Kidney glomerular epithelial cell (primary cell): ENCODE measurements at places on chromosomes 5 and 9.

GRCh38 chr9:129377181-129377580 lies 199.1 kb upstream of the IER5L start:
- DNase-seq = no peak

- no peak for DNase-seq
These were observed 89.7 kb downstream of the HRH2 start for GRCh38 chr5:175747539-175748060.

- DNase-seq = no peak
These were observed 59.0 kb downstream of the NACC2 start for GRCh38 chr9:136036050-136036449.

DNA sequence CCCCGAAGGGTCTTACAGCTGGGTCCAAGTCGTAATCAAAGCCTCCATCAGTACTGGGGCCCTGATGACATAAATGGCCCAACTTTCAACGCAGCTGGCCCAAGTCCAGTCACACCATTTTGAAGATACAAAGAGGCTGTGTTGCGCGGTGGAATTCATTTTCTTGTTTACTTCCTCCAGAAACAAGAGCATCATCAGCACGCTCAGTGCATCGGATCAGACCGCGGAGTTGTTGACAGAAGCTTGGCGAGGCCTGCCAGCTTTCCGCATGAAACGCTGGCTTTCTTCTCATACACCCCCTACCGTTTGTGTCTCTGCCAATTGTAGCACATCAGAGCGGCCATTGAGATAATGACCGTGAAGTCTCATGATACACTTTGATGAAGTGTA lies 101.7 kb upstream of the SPATA31D4 start:
- DNase-seq = no peak

DNA sequence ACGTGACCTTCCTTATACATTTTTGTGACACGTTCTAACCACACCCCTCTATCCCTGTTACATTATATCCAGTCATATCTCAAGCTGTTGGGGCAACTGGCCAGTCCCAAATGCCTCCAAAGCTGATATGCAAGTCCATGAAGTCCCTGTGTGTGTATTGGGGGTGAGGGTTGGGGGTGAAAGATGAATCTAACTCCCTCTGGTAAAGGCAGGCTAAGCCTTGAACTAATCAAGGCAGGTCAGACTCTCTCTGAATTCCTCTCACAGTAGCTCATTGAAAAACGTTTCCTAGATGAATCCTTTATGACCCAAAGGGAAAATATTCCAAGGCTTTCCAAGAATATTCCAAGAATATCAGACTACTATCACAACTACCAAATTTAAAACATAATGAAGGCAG lies 174.4 kb downstream of the MUSK start:
- DNase-seq = no peak

DNA sequence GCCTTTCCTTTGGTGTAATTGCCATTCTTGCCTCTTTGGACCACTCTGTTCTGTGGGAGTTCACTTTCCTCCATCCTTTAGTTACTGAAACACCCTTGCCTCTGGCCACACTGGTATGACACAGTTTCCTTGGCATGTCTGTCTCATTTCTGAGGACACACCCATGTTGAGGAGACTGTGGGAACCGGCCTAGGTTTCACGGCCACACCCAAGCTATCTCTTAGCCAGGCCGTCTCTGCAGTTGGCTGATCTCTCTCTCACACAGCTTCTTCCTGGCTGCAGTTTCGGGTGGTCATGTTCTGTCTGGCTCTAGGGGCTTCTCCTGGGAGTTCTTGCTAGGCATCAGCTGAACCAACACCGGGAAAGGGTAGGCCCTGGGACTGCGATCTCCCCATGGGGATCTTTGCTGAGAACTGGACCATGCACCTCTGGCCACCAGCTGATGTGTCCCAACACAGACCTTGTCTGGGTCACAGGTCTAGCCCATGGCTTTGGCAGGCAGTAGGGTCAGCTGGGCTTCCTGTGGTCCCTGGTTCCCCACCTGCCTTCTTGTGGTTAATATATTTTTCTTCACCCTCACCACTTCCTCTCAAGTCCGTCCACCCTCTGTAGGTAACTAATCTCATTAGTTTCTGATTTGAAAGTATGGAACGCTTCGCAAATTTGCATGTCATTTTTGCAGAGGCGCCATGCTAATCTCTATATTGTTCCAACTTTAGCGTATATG lies 24.9 kb downstream of the ARHGEF37 start:
- peak; percentile 21 for DNase-seq

- DNase-seq = peak; percentile 52
These were observed 502 bp downstream of the NSD1 start for GRCh38 chr5:177133853-177134696.

- peak; percentile 84 for DNase-seq
These were observed 17.2 kb upstream of the GCNT1 start for GRCh38 chr9:76441551-76442322.

- DNase-seq = no peak
These were observed 97.3 kb downstream of the DPYSL3 start for GRCh38 chr5:147412561-147412960.

DNA sequence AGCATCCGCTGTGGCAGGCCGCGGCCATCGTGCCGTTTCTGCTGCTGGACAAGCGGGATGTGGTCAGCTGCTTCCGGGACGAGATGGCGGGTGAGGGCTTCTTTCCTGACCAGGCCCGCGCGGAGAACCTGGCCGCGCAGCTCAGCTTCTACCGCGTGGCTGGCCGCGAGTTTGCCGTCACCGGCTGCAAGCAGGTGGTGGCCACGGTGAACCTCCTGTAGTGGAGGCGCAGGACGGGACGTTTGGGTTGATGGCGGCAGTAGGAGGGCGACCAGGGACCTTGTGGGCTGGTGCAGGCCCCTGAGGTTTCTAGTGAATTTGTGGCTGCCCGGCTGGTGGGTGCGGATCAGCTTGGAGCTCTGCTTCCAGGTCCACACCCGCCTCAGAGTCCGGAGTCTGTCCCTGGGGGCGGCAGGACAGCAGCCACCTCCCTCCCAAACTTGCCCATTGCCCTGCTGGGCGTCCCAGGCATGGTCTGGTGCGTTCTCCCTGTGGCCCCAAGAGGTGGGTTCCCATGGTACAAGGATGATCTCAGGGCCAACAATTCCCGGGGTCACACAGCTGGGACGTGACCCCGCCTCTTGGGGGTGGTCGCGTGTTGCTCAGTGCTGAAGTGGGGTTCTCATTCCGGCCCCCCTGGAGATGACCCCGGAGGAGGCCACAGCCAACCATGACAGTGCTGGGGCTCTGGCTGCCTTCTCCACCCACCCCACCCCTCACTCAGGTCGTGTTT lies 2.4 kb downstream of the TOR4A start:
- DNase-seq = no peak

DNA sequence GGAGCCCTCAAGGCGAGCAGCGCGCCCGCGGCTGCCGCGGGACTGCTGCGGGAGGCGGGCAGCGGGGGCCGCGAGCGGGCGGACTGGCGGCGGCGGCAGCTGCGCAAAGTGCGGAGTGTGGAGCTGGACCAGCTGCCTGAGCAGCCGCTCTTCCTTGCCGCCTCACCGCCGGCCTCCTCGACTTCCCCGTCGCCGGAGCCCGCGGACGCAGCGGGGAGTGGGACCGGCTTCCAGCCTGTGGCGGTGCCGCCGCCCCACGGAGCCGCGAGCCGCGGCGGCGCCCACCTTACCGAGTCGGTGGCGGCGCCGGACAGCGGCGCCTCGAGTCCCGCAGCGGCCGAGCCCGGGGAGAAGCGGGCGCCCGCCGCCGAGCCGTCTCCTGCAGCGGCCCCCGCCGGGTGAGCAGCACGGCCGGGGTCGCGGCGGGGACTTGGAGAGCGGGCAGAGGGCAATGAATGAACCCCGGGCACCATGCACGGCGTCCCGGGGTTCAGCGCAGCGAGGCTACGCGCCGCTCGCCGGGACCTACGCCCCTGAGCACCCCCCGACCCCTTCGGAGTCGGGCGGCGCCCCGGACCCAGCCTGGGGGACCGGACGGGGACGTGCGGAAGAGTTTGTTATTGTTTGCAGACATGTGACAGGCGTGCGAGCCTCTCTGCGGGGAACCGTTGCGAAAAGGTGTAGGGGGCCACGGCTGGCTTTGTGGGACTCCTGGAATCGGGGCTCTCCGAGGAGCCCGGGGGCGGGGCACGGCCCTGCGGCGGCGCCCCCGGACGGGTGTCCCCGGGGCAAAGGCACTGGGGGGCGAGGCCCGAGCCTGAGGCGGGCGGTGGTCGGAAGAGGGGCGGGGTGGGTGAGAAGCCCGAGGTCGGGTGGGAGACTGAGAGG lies 553 bp downstream of the MAP3K1 start:
- DNase-seq = no peak

- peak; percentile 3 for DNase-seq
These were observed 19.6 kb downstream of the TCERG1 start for GRCh38 chr5:146466521-146467349.

DNA sequence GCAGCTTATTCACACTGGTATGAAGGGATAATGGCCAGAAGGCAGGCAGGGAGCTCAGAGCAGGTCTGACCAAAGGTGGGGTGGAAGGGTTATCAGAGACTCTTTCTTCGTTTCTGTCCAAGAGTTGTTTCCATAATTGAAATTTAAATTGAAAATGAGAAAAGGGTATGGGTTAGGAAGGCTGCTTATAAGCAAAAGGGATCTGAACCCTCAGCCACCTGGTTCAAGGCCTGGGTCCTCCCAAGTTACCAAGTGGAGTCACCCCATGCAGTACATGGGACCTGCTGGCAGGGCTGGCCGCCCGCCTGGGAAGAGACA lies 17.8 kb downstream of the EEIG1 start:
- no peak for DNase-seq

GRCh38 chr9:127918183-127919107 lies 1.6 kb upstream of the ST6GALNAC4 start:
- DNase-seq = no peak

DNA sequence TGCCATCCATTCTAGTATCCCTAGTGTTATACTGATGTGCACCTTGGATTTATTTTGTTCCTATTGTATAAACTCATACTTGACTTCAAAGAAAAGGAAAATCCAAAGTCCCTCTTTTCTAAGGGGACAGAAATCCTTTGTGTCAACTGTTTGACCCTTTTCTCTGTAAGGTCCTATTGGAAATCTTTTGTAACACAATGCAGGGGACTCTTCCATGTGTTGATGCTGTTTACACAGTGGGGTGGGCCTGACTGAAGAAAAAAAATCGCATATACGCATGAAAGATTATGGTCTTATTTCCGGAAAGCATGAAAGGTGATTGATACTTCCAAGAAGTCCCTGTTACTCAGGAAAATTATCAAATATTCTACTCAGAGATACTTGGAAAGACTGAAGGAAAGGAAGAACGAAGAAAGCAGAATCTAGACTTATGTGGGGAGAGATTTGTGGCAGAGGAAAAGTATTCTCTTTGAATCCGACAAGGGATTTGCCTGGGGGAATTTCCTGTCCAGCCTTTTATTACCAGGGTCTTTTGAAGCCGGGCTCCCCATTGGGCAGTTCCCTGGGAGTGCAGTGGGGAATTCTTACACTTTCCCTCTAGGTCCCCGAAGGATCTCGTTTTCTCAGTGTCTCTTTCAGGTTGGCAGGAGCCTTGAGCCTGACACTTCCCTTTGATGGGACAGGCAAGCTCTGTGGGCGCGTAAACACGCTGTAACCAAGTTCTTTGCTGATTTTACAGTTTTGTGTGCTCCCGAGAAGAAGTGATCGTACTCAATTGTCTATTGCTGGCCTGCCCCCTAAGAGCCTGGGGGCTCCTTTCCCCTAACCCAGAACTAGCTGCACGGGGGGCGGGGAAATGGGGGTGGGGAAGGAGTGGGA lies 779 bp upstream of the VCAN start:
- DNase-seq = no peak

- no peak for DNase-seq
These were observed 81.0 kb downstream of the WWC1 start for GRCh38 chr5:168372356-168372946.

- peak; percentile 96 for DNase-seq
These were observed 180.4 kb downstream of the GAS1 start for GRCh38 chr9:86766912-86767311.

DNA sequence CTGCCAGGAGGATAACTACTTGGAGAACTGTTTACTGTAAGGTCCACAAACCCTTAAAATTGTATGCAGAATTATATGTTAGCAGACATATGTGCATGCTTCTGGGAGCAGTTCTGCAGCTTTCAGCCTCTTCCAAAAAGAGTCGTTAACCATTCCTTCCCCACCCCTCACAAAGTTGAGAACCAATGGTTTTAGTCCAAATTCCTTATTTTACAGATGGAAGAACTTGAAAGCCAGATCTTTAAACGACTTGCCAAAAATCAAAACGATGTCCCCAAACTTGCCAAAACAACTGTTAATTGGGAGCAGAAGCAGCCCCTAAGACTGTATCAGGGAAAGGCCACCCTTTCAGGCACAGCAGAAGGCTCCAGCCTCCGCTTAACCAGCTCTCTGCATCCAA lies 266.4 kb upstream of the ANKRD55 start:
- no peak for DNase-seq

- DNase-seq = peak; percentile 70
These were observed 36.7 kb downstream of the NDFIP1 start for GRCh38 chr5:142145106-142145900.

DNA sequence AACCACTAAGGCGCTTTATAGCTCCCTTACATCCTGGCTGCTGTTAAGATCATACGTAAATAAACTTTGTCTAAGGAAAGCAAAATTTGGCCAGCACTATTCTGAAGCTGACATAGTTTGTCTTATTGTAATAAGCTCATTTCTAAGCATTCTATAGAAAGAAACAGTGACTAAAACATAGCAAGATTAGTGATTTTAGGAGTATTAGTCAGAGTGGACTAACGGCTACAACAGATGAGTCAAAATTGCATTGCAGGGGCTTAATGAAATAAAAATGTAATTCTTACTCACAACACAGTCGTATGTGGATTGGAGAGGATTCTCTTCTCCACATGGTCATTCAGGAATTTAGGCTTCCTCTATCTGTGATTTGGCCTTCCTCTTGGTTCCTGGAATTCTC lies 347.6 kb downstream of the GADD45G start:
- no peak for DNase-seq

GRCh38 chr9:8733131-8733954 lies 933.8 kb upstream of the DMAC1 start:
- DNase-seq = peak; percentile 17

GRCh38 chr5:86679529-86679928 lies 61.8 kb downstream of the COX7C start:
- peak; percentile 93 for DNase-seq

- no peak for DNase-seq
These were observed 19.4 kb downstream of the CAVIN4 start for GRCh38 chr9:100597236-100597635.

GRCh38 chr5:153938191-153938842 lies 100.4 kb downstream of the FAM114A2 start:
- DNase-seq = no peak

DNA sequence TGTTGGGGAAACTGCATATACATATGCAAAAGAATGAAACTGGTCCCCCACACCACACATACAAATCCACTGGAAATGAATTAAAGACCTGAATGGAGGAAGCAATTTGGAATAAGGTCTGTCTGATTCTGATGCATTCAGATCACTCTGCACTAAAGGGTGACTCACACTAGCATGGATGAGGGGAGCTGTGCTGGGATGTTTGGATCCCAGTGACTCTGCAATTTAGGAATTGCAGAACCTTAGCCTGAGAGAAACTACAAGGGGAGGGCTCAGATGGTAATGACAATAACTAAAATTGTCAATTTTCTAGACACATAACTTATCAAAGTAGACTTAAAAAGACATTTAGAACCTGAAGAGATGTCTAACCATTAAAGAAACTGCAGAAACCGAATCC lies 312.0 kb downstream of the CDK5RAP2 start:
- DNase-seq = no peak

GRCh38 chr5:133324926-133325325 lies 273.1 kb downstream of the HSPA4 start:
- no peak for DNase-seq

GRCh38 chr9:116154334-116154975 lies 864 bp downstream of the PAPPA start:
- no peak for DNase-seq
